ENCODE measurements at places on chromosomes 2 and 18.

GRCh38 chr2:25566694-25567093, 106.7 kb downstream of the DTNB start:
- no peak for DNase-seq

- DNase-seq = no peak
These were observed 152.8 kb downstream of the BCL11A start for GRCh38 chr2:60400462-60401246.

DNA sequence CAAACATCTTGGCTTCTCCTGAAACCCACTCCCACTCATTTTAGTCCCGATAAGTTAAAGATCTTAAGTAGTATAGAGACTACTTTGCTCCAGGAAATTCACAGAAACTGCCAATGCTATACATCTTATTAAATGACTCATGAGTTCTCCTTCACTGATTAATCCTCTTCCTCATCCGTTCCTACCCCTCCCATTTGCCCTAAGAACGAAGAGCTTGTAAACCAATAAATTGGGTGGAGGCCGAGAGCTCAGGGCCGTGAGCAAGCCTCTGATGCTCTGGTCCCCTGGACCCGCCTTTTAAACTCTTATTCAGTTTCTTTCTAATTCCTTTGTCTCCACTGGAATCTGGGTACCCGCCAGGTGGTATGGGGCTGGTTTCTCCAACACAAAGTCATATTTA, 68.6 kb downstream of the METTL8 start:
- DNase-seq = no peak

GRCh38 chr2:32900246-32900973, 46.3 kb upstream of the LTBP1 start:
- no peak for DNase-seq

DNA sequence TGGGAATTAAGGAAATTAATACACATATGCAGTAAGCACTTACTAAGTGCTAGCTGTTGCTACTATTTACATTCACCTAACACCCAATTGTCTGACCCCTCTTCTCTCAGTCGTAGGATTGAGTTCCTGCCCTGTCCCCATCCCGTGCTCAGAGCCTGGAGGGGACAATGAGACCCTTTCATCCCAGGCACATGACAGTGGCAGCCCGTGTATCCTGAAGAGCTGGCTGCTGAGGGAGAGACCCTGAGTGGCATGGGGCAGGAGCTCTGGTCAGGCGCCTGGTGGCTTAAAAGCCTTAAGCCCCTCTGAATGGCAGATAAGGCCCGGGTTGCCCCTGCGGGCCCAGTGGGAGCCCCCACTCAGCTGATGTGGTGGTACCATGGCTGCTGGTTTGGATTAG, 99.0 kb downstream of the DYSF start:
- no peak for DNase-seq

DNA sequence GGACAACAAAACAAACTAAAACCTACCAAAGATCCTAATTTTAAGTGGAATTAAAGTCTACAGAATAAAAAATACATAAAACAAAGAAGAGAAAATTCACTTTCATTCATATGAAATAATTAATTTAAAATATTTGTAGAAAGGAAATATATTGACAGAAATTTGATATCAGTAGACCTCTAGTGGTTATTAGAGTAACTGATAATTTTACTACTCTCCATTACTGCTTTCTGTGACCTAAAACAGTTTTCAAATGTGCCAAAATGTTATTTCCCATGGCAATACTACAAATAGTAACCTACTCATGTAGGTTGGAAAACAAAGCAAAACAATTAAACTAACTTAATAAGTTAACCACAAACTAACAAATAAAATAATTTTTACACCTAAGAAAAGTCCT, 147.1 kb downstream of the NOL4 start:
- DNase-seq = no peak

- no peak for DNase-seq
These were observed 205.8 kb upstream of the NCKAP5 start for GRCh38 chr2:133773854-133774653.

DNA sequence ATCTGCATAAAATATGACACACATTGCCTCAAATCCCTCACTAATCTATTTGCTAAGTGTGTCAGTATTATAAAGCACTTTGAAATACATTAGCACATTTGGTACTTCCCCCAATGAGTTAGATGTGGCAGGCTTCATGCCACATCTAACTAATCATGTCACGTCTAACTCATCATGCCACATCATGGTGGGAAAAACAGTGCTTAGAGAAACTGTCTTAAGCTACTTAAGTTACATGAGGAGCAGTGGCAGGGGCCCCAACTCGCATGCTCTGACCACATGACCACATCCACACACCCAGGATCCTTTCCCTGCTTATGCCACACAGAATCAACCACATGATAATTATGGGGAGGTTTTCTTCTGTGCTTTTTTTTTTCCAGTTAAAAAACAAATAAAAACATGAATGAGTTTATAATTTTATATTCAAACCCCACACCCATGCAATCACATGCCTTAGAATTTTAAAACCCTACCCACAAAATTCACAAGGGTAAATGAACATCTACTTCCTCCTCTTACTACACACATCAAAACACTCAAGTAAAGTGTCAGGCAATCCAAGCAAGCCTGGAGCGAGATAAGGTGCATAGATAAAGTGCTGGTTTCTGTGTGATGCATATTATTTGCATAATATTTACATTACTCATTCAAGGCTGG, 1.6 kb downstream of the ABCA12 start:
- no peak for DNase-seq

DNA sequence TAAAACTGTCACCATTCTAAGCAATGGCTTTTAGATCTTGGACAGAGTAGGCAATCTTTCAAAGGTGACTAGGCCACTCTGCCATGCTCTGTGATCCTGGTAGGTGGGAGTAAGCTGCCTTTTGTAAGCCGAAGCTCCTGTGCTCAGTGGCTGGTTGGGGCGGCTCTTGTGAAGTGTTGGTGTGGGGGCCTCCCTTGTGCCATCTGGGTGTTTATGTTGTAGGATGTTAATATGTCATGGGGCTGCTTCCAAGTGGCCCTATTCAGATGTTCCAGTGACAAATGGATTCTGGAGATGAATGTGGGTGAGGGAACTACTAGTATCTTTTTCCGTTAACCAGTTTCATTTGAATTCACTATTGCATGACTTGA, 116.8 kb upstream of the SPRED2 start:
- no peak for DNase-seq

DNA sequence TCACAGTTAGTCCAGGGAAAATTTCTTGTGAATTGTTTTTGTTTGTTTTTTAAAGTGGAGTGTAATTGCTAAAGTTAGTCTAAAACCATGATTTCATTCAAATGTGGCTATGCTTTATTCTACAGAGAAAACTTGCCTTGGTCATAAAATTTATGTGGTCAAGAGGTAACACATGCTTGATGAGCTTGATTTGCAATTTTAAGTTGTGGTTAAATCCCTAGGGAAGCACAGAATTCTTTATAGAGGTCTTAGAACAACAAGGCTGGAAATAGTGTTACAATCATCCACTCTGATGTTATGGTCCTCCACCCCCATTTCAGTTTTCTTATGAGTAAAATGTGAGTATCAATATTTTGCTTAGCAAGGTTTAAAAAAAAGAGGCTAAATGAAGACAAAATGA, 359.6 kb downstream of the NRXN1 start:
- no peak for DNase-seq

- no peak for DNase-seq
These were observed 144.3 kb downstream of the KCNE4 start for GRCh38 chr2:223196331-223196730.

DNA sequence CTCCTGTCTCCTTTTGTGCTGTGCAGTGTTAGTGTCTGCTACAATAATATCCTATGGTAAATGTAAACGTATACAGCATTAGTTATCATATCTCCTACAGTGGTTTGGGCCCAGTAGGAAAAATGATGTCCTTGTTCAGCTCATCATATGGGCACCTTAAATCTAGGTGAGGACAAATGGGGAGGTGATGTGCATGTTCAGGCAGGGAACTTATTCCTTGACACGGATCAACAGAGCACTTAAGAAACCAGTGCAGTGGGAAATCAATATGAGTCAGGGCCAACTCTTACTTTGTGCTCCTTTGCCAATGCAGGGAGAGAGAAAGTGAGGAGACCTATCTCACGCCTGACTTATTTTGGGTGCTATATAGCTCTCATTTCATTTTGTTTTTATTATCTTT, 76.4 kb downstream of the KLHL14 start:
- no peak for DNase-seq

GRCh38 chr18:69220529-69220928, 180.2 kb upstream of the DOK6 start:
- DNase-seq = no peak

DNA sequence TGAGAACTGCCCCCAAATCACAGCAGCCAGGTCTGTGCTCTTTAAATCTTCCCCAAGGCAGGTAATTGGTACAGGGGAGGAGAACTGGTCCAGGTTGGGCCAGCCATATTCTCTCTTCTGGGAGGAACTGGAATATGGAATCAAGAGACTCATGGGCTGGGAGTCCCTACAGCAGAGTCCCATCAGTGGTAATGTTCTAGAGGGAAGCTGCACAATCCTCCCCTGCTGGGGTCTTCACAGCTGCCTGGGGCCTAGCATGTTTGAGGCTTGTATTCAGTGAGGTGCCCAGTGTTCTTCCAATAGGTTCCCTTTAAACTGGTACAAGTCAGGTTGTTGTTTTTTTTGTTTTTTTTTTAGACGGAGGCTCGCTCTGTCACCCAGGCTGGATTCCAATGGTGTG, 21.1 kb upstream of the EGR4 start:
- no peak for DNase-seq

GRCh38 chr2:178910005-178910404, 102.8 kb upstream of the TTN start:
- DNase-seq = no peak

- no peak for DNase-seq
These were observed 282.3 kb downstream of the EPHA4 start for GRCh38 chr2:221289846-221290245.

- DNase-seq = no peak
These were observed 316.2 kb downstream of the GALNT13 start for GRCh38 chr2:154187948-154188347.

DNA sequence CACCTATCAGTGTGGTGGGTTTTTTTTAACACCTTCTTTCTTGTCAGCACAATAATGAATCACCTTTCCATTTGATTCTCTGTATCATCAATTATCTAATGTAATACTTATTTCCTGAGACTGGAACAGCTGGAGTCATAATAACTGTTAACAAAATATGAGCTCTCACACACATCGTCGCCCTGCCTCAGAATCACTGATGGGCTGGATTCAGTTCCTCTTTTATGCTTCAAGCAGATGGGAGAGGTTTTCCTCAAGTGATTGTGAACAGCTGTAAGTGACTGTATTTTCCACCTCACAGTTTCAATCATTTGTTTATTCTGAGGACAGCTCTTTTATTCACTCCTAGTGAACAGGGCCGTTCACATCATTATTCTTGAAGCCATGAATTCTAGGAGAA, 330.2 kb downstream of the DSC3 start:
- no peak for DNase-seq

- DNase-seq = no peak
These were observed 99.2 kb downstream of the RND3 start for GRCh38 chr2:150388289-150388625.

- DNase-seq = no peak
These were observed 37.8 kb upstream of the TMEM182 start for GRCh38 chr2:102724016-102724490.

- no peak for DNase-seq
These were observed 260.0 kb downstream of the ATAD2B start for GRCh38 chr2:23666980-23667357.

DNA sequence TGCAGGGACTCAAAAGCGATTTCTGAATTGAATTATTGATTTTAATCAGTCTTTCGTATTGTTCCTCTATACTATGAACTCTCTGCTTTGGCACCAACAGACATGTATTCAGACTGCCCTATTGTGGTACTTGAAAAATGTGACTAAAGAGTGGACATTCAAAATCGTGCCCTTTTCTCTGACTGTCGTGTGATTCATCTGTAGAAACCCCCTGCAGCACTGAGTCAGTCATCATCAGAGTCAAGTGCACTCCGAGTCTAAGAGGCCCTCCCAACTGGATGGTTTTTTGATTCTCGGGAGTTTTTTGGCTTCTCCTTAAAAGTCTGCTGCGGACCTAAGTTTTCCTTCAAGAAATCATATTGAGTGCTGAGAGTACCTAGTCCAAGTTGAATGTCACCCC, 96.4 kb upstream of the FOSL2 start:
- DNase-seq = no peak

GRCh38 chr2:239093542-239093941, 245.7 kb downstream of the TWIST2 start:
- DNase-seq = no peak

DNA sequence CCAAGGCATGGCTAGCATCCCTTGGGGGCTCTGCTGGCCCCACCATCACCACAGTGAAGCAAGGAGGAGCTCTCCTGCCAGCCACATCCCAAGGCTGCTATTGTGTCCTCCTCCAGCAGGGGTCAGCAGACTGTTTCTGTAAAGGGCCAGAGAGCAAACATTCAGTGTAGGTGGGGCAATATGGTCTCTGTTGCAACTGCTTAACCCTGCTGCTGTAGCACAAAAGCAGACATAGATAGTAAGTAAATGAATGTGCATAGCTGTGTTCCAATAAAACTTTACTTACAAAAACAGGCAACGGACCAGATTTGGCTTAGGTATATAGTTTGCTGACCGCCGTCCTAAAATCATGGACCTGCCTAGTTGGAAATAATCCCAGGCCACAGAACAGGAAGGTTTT, 36.4 kb upstream of the ZBTB7C start:
- peak; percentile 29 for DNase-seq

GRCh38 chr2:126952216-126952615, 53.5 kb downstream of the TEX51 start:
- DNase-seq = no peak

- DNase-seq = peak; percentile 91
These were observed at the start of gene INO80C for GRCh38 chr18:35497370-35498197. TSS of gene INO80C (minus strand) at chr18:35497960. CDS start at chr18:35497874, 86 bp downstream.

All from activated naive CD4-positive, alpha-beta T cell (primary cell).